ENCODE measurements at places on chromosomes 3 and 15. TPM values are rescaled to one million over a fixed set of nuclear protein-coding genes. Genes with fewer than 3 reads are reported as not detected.

Gene C3orf85
- total RNA-seq, result not detected

Gene EPHA6
- total RNA-seq, result not detected

Gene ARL14
- total RNA-seq, result not detected

Gene TERC
- total RNA-seq, result 29.0 TPM

Gene HERC2
- total RNA-seq, result 32.3 TPM

Gene CADPS
- not detected for total RNA-seq

Gene CCR5
- total RNA-seq, result 2.2 TPM

Gene MYO5C
- 1.3 TPM for total RNA-seq

Gene OXTR
- 1.1 TPM for total RNA-seq

Gene NFKBIZ
- 62.1 TPM for total RNA-seq

Gene TMEM45A
- 1.8 TPM for total RNA-seq

GRCh38 chr3:32137870-32138269 lies 31.4 kb downstream of the GPD1L start:
- no peak for DNase-seq

- no peak for DNase-seq
Measured at GRCh38 chr15:49620199-49620598, 419 bp downstream of the FAM227B start.

DNA sequence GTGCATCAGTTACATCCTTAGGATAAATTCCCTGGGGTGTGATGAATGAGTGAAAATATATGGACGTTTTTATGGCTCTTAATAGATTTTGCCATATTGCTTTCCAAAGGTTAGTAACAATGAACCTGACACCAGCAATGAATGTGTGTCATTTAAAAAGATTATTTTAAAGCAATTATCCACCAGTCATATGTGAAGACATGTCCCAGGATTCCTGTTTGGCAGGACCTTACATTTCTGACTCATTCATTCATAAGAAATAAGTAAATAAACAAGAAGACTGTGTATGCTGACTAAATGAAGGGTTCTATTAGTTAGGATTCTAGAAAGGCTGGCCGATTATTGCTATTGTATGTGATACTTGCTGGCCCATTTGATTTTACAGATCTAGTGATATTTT lies 201.5 kb downstream of the SOX2 start:
- no peak for DNase-seq

DNA sequence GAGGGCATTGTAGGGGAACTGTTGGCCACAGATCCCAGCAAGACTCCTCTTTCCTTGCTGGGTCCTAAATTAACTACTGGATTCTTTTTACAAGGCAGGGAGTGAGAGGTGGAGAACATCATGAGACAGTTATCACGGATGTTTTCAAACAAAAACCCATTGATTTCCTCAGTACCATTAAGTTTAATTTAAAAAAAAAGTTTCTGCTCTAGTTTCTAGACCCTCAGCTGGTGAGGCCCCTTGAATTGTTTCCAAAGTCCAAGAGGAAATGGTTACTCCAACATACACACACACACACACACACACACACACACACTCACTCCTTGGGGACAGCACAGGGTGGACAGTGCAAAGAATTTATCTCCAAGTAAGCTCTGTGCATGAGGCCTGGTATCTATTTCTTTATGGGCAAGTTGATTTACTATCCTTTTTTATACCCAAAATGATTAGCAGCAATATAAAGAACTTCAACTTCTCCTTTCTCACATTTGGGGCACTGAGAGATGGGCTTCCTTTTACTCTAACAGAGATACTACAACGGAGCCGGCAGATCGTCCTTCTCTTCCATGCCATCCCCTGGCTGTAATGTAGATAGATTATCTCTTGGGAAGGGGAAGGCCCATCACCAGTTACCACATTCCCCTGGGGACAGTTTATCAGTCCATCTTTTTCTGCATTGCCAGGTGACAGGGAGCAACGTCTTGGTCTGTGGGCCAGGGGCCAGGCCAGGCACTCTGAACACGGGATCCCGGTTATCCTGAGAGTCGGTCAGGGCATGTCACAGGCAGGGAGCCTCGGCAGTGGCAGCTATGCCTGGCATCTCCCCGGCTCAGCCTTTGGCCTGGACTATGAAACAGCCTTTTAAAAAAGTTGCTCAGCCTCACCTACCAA lies 54.7 kb downstream of the CORO2B start:
- DNase-seq, result no peak

DNA sequence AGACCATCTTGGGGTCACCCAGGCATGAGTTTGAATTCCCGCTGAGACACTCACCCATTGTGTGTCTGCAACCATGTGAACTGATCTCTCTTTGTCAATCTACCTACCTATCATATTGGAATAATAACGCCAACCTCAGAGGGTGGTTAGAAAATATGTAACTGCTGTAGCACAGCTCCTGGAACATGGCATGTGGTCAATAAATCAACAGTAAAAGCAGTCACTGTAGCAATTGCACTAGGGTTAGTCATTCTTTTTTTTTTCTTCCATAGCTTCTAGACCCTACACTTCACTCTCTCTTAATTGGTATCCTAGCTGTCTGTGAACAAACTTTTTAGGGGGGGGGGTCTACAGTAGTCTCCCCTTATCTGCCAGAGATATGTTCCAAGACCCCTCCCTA lies 64.2 kb upstream of the SLCO2A1 start:
- no peak for DNase-seq

- DNase-seq, result no peak
Measured at GRCh38 chr3:139201446-139202225, 142.2 kb upstream of the MRPS22 start.

GRCh38 chr3:104939196-104939595 lies 427.5 kb upstream of the ALCAM start:
- no peak for DNase-seq

DNA sequence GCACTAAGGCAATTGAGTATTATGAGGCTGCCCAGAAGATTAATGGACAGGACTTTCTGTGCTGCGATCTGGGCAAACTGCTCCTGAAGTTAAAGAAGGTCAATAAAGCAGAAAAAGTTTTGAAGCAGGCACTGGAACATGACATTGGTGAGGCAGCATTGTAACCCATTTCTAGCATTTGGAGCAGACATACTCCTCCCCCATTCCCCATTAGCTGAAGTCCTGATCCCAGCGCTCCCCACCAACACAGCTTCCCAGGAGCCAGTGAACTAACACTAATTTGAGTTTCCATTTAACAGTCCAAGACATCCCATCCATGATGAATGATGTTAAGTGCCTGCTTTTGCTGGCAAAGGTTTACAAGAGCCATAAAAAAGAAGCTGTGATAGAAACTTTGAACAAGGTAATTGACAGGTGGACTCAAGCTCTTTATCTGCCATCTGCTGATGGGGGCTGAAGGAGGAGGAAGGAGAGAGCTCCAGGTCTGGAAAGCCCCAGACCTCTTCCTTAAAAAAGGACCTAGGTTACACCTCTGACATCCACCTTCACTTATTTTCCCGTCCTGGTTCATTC lies 22.6 kb downstream of the CSRNP1 start:
- DNase-seq, result no peak

GRCh38 chr3:53324105-53324504 lies 23.2 kb downstream of the DCP1A start:
- no peak for DNase-seq

- no peak for DNase-seq
Measured at GRCh38 chr15:67760901-67761300, 64.4 kb upstream of the SKOR1 start.

DNA sequence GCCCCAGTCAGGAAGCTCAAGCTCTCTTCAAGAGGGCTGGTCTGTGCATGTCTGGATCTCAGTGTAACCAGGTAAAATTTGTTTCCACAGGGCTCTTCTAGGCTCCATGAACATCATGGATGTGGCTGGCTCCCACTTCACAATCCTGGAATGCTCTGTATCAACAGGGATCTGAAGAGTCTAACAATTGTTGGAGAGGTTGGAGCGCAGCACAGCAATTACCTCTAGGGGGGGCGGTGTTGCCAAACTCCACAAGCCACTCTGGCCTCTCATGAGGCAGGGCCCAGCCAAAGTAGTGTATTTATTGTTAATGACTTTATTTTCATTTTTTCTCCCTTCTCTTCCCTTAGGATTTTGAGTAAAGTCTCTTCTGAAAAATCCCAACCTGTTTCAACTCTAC lies 6.1 kb upstream of the EIF2B5 start:
- DNase-seq, result peak; percentile 43

- no peak for DNase-seq
Measured at GRCh38 chr3:40299721-40300335, 9.7 kb upstream of the EIF1B start.

DNA sequence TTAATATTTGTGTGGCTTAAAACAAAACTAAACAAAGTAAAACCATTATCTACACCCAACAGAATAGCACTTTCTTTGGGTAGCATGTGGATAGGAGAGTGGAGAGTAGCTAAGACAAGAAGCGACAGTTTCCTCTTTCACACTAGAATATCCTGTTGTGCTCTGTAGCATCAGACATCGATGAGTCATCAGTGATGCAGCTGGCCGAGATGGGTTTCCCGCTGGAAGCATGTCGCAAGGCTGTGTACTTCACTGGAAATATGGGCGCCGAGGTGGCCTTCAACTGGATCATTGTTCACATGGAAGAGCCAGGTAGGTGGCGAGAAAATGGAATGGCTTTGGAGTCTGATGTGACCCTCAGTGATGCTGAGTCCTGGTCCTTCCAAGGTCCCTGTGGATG lies 108.1 kb downstream of the USP13 start:
- DNase-seq, result no peak

DNA sequence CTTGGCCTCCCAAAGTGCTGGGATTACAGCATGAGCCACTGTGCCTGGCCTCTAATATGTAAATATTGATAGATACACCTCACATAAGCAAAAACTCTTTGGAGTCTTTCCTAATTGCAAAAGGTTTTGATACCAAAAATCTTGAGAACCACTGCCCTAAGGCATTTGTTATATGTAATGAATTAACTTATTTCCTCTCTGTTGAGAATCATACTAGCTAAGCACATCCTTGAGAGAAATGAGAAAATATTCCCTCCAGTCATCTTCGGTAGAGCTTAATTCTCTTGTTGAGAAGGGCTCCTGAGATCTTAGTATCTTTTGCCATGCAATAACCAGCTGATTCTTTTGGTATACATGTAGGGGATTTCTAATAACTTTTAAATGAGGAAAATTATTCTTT lies 190.2 kb downstream of the SLC9A9 start:
- no peak for DNase-seq

- no peak for DNase-seq
Measured at GRCh38 chr3:105365081-105365390, 1.7 kb upstream of the ALCAM start.

GRCh38 chr3:123111640-123112039 lies 44.8 kb downstream of the PDIA5 start:
- no peak for DNase-seq

GRCh38 chr3:65532749-65533148 lies 506.0 kb downstream of the MAGI1 start:
- no peak for DNase-seq

- DNase-seq, result no peak
Measured at GRCh38 chr3:65972765-65973164, 66.0 kb downstream of the MAGI1 start.

DNA sequence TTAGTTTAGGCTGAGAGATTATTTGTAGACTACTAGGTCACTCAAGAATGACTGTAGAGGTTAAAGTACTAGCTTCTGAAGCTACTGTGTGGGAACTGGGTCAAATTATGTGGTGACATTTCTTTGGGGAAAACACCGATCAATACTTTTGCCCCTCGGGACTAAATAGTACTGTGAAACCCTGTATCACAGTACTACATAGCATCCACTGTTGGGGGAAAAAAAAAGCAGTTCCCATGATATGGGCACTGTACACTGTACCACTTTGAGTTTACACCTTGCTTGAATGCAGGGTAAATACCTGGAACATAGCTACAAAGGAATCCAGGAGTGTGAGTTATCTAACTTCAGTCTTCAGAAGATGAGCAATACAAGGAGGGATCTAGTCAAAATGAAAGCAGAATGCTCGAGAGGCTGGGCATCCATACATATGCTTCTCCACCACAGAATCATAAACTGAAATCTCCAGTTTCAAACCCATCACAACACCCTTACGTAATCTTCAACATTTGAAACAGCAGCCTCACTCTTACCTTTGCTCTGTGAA lies 311.4 kb downstream of the UNC13C start:
- DNase-seq, result no peak

DNA sequence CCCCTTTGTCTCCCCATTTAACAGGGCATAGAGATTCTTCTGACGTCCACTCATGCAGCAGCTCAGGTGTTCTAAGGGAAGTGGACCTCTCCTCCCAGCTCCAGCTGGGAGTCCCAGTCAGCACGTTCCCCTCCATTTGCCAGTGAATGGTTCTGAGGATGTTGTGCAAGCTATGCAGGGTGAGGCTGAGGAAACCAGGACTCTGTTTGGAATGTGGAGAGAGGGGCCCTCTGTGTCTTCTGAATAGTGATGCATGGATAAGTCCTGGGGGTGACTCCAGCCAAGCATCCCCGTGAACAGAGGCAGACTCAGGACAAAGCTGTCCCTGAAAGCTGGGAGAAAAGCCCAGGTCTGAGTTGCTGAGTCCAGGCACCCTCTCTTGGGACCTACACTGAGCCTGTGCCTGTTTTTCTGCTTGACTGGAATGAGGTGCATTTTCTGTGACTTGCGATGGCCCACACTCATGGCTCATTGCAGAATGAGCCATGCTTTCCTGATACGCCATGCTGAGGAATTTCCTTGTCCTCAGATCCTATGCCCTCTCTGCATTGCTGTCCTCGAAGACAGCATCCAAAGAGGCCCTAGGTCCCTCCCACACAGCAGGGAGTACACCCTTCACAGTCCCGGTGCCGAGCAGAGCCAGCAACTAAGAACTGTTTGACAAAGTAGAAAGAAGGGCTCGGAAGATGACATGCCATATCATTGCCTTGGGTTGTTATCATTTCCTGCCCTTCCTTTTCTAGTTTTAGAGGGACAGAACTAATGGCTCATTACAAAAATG lies 185.2 kb downstream of the ATP10A start:
- DNase-seq, result no peak

DNA sequence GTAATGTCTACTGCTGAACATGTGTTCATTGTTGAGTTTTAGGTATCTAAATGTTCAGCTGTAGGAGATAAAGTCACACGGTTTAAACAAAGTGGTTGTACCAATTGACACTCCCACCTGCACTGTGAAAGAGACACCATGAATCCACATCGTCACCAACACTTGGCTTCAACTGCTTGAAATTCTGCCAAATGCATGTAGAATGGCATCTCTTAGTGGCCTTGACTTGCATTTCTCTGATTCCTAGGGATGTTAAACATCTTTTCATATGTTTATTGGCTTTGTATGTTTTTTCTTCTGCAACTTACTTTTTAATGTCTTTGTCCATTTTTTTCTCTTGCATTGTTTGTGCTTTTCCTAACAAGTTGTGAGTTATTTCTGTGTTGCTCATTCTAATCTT lies 43.4 kb downstream of the RPLP1 start:
- no peak for DNase-seq

GRCh38 chr3:136332776-136333175 lies 82.6 kb downstream of the PCCB start:
- no peak for DNase-seq

DNA sequence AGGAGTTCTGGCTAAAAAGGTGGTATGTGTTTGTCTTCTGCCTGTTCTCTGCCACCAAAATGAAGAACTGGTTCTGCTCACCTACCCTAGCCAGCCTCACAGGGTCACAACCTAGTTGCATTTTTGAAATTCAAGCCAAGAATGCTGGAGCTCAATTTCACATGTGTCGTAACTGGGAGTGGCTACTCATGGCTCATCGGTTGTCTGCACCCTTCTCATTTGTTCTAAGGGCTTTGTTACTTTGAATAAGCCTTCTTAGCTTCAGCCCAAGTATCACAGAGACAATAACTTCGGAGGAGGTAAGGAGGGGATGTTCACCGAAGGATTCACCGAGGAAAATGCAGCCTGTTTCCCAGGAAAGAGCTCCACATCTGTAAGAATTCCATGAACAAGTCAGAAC lies 134.3 kb upstream of the RARB start:
- DNase-seq, result no peak

All from activated CD8-positive, alpha-beta T cell treated with anti-CD3 and anti-CD28 coated beads for 36 hours (primary cell).